HFFc6 (cell line): ENCODE measurements at places on chromosomes 1 and 21.

GRCh38 chr1:234535763-234536515 lies 57.0 kb upstream of the TARBP1 start:
- DNase-seq = no peak

DNA sequence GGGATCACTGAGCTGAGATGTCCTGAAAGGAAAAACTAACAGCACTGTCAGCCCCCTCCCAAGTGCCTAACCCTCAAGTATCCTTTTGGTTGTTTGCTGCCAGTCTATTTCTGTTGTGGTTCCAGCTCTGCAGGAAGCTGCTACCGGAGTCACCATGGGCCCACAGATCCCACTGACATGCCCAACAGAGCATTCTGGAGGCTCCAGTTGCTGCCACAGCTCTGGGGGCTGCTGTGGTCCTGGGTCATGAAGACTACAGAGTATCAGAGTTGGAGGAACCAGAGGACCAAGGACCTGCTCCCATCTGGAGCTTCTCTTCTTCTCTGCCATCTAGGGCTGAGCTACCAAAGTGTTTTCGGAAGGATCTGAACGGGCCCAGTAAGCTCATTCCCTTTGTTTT lies 910 bp downstream of the LCE3A start:
- no peak for DNase-seq

DNA sequence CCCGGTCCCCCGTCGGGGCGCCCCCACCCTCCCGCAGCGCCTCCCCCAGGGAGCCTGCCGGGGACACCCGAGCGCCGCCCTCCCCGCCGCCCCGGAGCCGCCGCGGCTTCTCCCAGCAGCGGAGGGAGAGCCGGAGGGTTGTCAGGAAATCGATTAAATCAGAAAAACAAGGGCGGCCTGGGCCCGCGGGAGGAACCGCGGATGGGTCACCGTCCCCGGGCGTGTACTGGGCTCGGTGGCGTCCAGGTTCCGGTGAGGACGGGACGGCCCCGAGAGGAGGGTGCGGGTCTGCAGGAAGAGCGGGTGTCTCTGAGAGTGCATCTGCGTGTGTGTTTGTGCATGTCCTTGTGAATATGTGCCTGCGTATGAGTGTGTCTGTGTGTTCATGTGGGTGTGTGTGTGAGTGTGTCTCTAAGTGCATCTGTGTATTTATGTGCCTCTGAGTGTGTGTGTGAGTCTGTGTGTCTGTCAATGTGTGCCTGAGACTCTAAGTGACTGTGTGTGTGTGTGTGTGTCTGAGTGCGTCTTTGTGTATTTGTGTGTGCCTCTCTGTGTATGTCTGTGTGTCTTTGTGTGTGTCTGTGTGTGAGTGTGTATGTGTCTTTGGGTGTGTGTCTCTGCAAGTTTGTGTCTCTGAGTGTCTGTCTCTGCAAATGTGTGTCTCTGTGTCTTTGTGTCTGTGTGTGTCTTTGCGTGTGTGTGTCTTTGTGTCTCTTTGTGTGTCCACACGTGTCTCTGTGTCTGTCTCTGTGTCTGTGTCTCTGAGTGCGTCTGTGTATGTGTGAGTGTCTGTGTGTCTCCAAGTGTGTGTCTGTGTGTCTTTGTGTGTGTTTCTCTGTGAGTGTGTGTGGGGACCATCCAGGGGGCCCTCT lies 1.1 kb downstream of the SPSB1 start:
- DNase-seq = peak; percentile 18

- no peak for DNase-seq
These were observed 4.3 kb downstream of the PLCH2 start for GRCh38 chr1:2480236-2480985.

- DNase-seq = peak; percentile 90
These were observed 39.5 kb downstream of the EPHB2 start for GRCh38 chr1:22749919-22750684.
